Suprapubic skin (tissue), 4 donors: ENCODE measurements at places on chromosomes 13 and 19. TPM values are rescaled to one million over a fixed set of nuclear protein-coding genes. Genes with fewer than 3 reads are reported as not detected.

The STOML3 gene
- not detected for total RNA-seq

DNA sequence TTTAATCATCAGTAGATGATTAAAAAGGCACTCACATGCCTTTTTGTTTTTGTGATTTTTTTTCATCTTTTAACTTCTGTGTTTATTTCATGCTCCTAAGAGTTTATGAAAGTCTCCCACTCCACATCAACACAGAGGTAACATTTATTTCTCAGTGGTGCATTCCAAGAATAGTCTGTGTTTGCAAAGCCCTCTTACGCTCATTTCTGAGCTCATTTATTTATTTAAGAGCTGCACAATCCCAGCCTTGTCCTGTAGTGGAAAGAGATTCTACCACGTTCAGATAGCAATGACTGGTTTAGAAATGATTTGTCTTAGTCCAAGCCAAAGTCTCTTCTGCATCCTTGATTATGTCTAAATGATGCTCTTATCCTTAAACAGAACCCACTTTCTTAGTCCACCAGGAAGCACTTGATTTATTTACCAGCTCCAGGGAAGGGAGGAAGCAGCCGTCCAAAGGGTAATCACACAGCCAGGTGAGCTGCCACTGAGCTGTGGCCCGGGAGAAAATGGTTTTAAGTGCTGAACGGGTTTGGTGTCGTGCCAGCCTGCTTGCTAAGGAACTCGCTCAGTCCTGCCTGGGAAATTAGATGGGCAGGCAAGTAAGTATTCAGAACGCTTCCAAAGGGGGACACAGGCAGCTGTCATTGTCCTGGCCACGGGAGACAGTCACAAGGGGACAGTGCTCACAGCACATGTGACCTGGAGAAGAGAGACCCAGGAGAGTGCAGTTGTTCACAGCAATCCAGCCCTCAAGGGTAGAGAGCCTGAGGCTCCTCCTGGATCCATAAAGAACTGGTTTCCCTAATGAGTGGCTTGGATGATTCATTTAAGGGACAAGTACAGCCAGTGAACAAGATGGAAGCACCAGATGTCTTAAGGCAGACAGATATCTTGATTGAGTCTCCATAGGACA, 131.8 kb upstream of the WASF3 start:
- no peaks in the 10 kb centered on the region for H3K27me3 ChIP-seq
- H3K4me3 ChIP-seq: no peak overlapping the region
- no peak for DNase-seq

The ZNF578 gene
- 0.64 TPM for total RNA-seq

DNA sequence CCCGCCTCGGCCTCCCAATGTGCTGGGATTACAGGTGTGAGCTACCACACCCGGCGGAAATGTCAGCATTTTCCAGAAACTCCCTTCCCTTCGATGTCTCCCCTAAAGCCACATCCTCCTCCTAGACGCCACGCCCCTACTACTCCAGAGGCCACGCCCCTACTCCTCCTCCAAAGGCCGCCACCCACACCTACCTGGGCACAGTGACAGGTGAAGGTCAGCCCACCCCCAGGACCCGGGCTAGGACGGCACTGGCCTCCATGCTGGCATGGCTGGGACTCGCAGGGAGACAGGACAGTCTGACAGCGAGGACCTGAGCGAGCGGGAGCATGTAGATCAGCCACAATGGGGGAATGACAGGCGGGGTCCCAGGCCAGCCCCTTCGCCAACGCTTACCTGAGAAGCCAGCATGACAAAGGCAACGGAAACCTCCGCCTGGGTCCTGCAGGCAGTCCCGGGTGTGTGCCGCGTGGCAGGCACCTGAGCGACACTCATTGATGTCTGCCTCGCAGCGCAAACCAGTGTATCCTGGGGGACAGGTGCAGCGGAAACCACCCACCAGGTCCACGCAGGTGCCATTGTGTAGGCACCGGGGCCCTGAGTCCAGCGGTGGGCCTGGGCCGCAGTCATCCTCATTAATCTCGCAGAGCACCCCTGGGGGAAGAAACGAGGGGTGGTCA, 22.0 kb downstream of the NOTCH3 start:
- no peak overlapping the region for H3K27ac ChIP-seq
- H3K36me3 ChIP-seq: peaks cover 35% of the 10 kb centered on the region

- peaks cover 39% of the 10 kb centered on the region for H3K4me1 ChIP-seq
- H3K4me3 ChIP-seq: no peak overlapping the region
- no peaks in the 10 kb centered on the region for H3K27me3 ChIP-seq
- no peaks in the 10 kb centered on the region for H3K36me3 ChIP-seq
- DNase-seq: peak; percentile 17
- no peak overlapping the region for H3K27ac ChIP-seq
Observed at GRCh38 chr19:33821871-33822270, 25.2 kb downstream of the KCTD15 start.

GRCh38 chr13:37129866-37130265, 24.4 kb upstream of the CSNK1A1L start:
- H3K4me1 ChIP-seq: peaks cover 15% of the 10 kb centered on the region
- no peak for DNase-seq
- no peaks in the 10 kb centered on the region for H3K27me3 ChIP-seq
- no peak overlapping the region for H3K27ac ChIP-seq

DNA sequence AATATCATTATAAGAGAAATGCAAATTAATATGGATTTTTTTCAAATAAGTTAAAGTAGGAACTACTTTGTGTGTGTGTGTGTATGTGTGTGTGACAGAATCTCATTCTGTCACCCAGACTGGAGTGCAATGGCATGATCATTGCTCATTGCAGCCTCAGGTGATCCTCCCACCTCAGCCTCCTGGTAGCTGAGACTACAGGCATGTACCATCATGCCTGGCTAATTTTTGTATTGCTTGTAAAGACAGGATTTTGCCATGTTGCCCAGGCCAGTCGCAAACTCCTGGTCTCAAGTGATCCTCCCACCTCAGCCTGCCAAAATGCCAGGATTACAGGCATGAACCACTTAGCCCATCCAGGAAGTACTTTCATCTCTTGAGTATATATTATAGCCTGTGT, 3.2 kb upstream of the ERVV-2 start:
- no peak for DNase-seq
- H3K27me3 ChIP-seq: peaks cover 18% of the 10 kb centered on the region
- H3K4me3 ChIP-seq: no peak overlapping the region
- no peaks in the 10 kb centered on the region for H3K36me3 ChIP-seq

GRCh38 chr19:3813473-3814392, 27.6 kb upstream of the MATK start:
- no peaks in the 10 kb centered on the region for H3K36me3 ChIP-seq
- H3K4me1 ChIP-seq: peaks cover 7% of the 10 kb centered on the region
- H3K27me3 ChIP-seq: peaks cover 10% of the 10 kb centered on the region

DNA sequence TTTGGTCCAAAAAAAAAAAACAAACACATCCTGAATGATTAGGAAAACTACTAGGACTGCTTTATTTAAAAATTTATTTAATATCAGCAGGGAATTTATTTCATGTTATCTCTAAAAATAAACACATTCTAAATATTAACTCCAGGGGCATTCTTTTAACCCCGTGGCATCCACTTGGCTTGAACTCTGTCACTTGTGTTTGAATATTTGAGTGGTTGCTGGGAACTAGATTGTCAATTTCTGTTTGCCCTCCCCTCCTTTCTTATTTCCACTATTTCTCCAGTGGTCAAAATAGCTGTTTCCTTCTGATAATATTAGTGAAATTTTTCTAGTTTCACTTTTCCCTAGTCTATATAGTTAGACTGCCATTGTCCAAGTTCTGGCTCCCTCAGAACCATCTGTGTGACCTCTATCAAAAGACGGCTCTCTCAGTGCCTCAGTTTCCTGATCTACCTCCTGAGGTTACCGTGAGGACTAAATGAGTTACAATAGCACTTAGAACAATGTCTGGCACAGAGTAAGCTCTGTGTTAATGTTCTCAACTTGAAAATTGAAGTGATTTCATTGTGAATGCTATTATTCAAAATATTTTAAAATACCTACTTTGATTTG, 107.3 kb downstream of the FGF14 start:
- H3K27ac ChIP-seq: no peak overlapping the region
- no peaks in the 10 kb centered on the region for H3K4me1 ChIP-seq
- no peak overlapping the region for H3K4me3 ChIP-seq
- no peaks in the 10 kb centered on the region for H3K36me3 ChIP-seq

The PPM1N gene
- total RNA-seq: 2.9 TPM

GRCh38 chr19:49691243-49692146, 579 bp downstream of the CPT1C start:
- H3K4me1 ChIP-seq: peaks cover 27% of the 10 kb centered on the region
- no peak for DNase-seq
- no peaks in the 10 kb centered on the region for H3K27me3 ChIP-seq
- peak overlapping the region; percentile 57 for H3K4me3 ChIP-seq
- peaks cover 8% of the 10 kb centered on the region for H3K36me3 ChIP-seq
- H3K27ac ChIP-seq: no peak overlapping the region

DNA sequence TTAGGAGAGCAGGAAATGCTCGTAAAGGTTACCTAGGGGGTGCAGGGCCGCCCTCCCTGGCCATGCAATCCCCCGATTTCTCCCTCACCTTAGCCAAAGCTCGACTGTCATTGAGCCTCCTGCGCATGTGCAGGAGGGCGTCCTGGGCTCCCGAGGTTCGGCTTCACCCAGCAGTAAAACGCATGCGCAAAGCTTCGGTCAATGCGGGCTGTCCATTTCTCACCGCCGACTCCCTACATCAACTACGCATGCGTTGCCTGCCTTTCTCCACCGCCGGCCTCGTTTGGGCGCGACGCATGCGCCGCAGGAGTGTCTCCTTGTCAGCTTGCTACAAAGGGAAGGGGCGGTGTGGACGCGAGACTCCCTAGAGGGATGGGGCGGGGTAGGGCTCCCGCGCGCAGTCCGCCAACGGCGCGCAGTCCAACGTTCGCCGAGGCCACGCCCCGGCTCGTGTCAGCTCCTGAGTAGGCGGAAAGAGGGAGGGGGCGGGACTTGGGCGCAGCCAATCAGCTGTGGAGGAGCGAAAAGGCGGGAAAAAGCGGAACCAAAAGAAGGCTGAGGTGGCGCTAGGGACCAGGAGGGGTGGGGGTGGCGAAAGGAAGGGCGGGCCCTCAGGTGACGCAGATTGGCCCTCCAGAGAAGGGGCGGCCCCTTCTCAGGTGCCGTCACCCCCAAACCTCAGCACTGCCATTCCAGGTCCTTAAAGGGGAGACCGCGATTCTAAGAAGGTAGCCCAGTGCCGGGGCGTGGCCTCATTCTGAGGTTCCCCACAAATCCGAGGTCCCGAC, at the start of the genes SYNGR4 and TMEM143:
SYNGR4 (plus strand) TSS at position 558 of the 788 bp plus-strand sequence. CDS start 1,476 bp downstream, outside the sequence.
TMEM143 (minus strand) TSS at position 131 of the 788 bp plus-strand sequence; CDS start at position 111, 20 bp downstream.
- peak within 1 kb of the TSS; percentile 59 for H3K4me3 ChIP-seq
- peak; percentile 99 for DNase-seq
- H3K27me3 ChIP-seq: no peaks in the 10 kb centered on the region
- H3K27ac ChIP-seq: peak within 1 kb of the TSS; percentile 81
- H3K36me3 ChIP-seq: no peaks in the 10 kb centered on the region

DNA sequence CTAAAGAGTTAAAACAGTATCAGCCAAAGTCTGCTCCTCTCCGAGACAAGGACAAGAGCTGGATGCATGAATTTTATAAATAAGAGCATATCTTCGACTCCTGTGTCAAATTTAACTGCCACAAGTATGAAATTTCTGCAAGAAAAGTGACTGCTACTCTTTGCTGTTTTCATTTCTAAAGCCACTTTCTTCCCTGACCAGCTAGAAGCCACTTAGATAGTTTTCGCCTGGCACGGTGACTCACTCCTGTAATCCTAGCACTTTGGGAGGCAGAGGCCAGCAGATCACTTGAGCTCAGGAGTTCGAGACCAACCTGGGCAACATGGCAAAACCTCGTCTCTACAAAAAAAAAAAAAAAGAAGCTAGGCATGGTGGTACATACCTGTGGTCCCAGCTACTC, 61.3 kb downstream of the ENOX1 start:
- H3K27me3 ChIP-seq: no peaks in the 10 kb centered on the region
- H3K27ac ChIP-seq: no peak overlapping the region
- H3K4me1 ChIP-seq: no peaks in the 10 kb centered on the region
- no peaks in the 10 kb centered on the region for H3K36me3 ChIP-seq
- no peak overlapping the region for H3K4me3 ChIP-seq

The FUT6 gene
- 1.4 TPM for total RNA-seq

GRCh38 chr13:30835442-30835841, 70.6 kb upstream of the MEDAG start:
- no peak for DNase-seq
- no peak overlapping the region for H3K4me3 ChIP-seq
- H3K27ac ChIP-seq: no peak overlapping the region
- no peaks in the 10 kb centered on the region for H3K27me3 ChIP-seq
- peaks cover 16% of the 10 kb centered on the region for H3K4me1 ChIP-seq

GRCh38 chr19:33492090-33492489, 29.5 kb downstream of the PEPD start:
- H3K27me3 ChIP-seq: no peaks in the 10 kb centered on the region
- peaks cover 28% of the 10 kb centered on the region for H3K36me3 ChIP-seq
- no peak overlapping the region for H3K4me3 ChIP-seq
- no peaks in the 10 kb centered on the region for H3K4me1 ChIP-seq
- DNase-seq: no peak
- H3K27ac ChIP-seq: no peak overlapping the region

GRCh38 chr13:52104624-52105023, 24.2 kb downstream of the NEK5 start:
- H3K27me3 ChIP-seq: no peaks in the 10 kb centered on the region
- no peak overlapping the region for H3K27ac ChIP-seq
- no peaks in the 10 kb centered on the region for H3K4me1 ChIP-seq
- no peaks in the 10 kb centered on the region for H3K36me3 ChIP-seq
- no peak for DNase-seq

DNA sequence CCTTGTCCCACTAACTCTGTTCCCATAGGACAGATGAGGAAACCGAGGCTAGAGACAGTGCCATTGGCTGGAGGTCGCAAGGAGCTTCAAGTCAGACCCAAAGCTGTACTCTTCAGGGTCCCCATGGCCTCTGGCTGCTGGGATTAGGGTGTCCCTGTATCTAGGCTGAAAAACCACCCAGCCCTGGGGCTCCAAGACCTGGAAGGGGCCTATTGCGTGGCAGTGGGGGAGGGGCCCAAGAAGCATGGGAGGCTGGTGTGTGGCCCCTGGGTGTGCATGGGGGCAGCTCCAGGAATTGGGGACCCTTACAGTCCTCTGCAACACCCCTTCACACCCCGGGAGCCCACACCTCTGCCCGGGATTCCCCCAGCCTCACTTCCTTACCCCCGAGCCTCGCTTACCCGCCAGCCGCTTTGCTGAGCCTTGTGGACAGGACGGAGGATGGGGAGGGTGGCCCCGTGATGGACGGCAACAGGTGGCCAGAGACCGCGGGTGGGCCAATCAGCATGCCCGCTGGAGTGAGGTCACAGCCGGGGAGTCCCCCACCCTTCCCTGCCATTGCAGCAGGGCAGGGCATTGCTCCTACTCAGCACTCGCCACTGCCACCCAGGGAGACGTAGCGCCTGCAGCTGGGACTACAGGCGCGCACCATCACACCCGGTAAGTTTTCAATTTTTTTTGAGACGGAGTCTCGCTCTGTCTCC, at the start of gene JSRP1:
JSRP1 (minus strand) TSS at position 436 of the 704 bp plus-strand sequence. CDS start 1,103 bp downstream, outside the sequence.
- H3K36me3 ChIP-seq: no peaks in the 10 kb centered on the region
- H3K27me3 ChIP-seq: peaks cover 30% of the 10 kb centered on the region
- DNase-seq: no peak
- H3K4me3 ChIP-seq: no peak within 1 kb of the TSS
- H3K27ac ChIP-seq: no peak within 1 kb of the TSS

DNA sequence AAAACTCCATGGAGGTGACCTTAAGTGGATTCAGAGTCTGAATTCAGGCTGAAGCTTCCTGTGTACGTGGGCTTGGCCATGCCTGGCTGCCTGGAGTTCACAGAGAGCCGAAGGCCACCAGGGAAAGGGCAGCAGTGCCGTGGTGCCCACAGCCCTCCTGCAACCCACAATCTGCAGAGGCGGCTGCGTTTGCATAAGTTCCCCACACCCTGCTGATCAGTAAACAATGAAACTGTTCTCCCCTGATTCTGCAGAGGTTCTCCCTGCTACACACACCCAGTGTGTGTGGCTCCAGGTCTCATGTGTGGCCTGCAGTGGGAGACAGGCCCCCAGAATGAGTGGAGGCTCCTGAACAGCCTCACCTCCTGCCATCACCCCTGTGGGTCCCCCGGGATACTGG, 126.9 kb upstream of the SLC7A1 start:
- H3K27me3 ChIP-seq: no peaks in the 10 kb centered on the region
- H3K36me3 ChIP-seq: no peaks in the 10 kb centered on the region
- no peaks in the 10 kb centered on the region for H3K4me1 ChIP-seq

The LILRA1 gene
- not detected for total RNA-seq
